Occipital lobe (tissue), 3 donors: ENCODE measurements at places on chromosomes 6 and 20. TPM values are rescaled to one million over a fixed set of nuclear protein-coding genes. Genes with fewer than 3 reads are reported as not detected.

GRCh38 chr20:38932457-38933120, 6.4 kb downstream of the FAM83D start:
- no peak for DNase-seq

DNA sequence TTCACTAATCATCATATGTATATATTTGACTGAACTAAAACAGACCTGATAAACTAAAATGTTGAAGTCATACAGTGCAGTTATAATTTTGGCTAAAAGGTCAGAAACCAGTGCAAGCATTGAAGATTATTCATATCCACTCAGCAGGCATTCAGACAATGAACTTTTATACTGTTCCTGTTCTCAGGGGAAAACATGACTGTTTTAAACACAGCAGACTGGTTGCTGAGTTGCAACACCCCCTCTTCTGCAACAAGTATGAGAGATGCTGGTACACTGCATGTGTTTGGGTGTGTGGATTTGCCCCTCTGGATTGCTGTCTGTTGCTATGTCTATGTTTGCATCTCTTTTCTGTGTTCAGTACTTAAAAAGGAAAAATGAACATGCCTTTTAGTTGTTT, 206.8 kb downstream of the EYA4 start:
- no peak for DNase-seq

DNA sequence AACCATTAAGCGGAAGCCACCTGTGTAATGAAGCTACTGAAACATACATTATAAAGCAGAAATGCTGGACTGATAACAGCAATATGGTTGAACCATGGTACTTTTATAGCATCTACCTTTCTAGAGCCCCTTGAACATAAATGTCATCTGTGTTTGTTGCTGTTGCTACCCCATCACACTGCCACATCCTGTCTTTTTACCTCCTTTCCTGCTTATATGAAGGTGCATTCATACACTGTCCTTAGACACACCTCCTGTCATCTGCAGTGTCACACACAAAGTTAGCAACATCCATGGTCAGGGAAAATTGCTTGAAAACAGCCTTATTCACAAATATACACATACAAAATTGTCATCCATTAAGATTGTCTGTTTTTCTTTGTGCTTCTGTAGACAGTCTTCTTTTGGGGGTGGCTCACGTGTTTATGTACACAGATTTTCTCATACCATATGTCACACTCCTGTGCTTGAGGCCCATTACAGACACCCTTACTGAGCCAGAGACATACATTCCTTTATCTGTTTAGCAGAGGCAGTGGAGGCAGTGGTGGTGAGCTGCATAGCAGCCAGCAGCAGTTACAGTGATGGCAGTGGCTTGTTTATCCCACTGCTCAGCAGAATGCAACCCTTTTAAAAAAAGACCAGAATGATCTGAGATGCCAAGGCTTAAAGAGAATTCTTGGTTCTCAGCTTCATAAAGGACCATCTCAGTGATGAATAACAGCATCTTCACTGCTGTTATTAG, 25.9 kb downstream of the C6orf62 start:
- no peak for DNase-seq

DNA sequence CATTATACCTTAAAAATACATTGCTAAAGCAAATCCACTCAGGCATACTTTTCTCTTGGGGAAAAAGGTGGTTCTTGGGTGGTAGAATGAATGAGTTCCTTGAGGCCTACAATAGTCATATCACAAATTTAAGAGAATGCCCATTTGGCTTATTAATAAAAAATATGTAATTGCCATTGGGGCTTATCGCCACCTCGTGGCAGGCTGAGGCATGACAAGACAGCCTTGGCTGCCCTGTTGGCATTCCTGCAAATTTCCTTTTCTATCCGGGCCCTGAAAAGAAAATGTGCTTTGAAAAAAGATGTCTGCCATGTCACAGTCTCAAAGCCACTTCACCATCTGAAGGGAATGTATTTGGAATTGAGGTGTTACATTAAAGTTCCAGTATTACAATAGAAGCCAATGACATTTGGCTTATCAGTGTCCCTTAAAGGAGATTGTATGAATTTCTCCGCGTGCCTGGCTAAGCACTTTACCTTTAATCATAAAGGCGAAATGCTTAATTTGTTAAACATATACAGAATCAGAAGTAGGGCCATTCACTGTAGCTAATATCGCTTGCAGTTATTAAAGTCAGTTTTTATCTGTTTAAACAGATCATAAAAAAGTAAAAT, 188.3 kb upstream of the ZFP64 start:
- DNase-seq: no peak

GRCh38 chr6:80134065-80134464, 27.6 kb downstream of the BCKDHB start:
- DNase-seq: no peak

DNA sequence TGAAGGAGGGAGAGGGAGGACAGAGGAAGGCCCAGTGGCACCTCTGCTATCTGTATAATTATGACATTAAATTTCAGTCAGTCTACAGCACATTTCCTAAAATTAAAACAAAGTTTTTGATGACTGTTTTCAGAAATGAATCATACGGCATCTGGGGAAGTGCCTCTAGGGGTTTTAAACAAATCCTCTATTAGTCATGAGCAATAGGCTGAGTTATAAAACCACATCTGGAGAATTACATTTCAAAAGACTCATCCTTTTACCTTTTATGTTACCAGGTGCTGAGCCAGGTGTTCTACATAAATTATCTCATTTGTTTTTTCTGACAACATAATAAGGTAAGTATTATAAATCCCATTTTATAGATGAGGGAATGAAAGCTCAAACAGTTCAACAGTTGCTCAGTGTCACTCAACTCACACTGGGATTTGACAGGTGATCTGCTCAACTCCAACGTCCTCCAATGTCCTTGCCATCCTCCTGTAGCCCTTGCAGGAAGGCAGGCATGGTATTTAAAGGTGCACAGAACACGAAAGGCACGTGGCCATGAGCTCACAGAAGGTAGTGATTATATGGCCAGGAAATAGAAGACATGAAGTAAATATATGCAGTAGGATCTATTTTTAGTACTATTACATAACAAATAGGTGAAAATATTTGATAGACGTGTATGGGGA, 184.2 kb upstream of the MAN1A1 start:
- no peak for DNase-seq

DNA sequence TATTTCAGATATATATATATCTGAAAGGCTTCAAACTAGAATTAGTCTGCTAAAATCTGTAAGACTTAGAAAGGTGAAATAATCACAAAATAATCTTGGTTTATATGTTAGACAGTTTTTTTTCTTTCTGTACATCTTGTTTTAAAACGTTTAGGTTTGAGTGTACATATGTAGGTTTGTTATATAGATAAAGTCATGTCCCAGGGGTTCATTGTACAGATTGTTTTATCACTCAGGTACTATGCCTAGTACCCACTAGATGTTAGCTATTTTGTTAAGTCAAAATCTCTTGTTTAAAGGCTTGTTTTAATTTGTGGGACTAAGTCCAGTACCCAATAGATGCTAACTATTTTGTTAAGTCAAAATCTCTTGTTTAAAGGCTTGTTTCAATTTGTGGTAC, 1339.0 kb upstream of the CITED2 start:
- no peak for DNase-seq

DNA sequence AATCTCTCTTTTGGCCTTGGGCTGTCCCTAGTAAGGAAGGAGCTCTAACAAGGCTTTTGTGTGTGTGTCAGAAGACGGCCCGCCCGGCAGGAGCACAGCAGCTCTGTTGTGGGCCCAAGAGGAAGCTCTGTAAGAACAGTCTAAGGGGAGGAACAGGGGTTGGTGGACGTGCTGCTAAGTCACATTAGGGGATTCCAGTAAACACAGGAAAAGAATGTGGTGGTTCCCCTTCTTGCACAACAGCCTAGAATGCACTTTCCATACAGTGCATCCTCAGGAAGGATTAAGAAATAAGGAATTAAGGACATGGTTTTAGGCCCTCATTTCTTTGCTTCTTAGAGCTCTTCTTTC, 114.5 kb downstream of the RNF144B start:
- no peak for DNase-seq

GRCh38 chr20:19808498-19808897, 50.4 kb downstream of the RIN2 start:
- DNase-seq: no peak

DNA sequence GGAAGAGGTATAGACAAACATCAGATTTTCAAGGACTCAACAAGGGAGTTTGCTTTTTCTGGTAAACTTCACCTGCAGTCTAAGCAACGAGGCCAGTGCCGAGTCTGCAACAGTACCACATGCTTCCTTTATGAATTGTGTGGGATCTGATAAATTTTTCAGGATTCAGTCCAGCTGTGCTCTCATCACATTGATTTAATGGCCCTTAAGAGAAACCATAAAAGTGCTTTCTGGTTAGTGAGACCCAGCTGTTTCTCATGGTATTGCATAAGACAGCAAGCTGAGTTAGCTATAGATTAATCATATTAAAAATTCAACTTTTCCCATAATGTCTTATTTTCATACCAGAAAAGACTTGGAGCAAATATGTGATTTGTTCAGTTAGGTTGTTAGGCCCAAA, 291.4 kb downstream of the CENPW start:
- DNase-seq: no peak

- DNase-seq: no peak
Observed at GRCh38 chr6:144893680-144894151, 608.6 kb downstream of the UTRN start.

DNA sequence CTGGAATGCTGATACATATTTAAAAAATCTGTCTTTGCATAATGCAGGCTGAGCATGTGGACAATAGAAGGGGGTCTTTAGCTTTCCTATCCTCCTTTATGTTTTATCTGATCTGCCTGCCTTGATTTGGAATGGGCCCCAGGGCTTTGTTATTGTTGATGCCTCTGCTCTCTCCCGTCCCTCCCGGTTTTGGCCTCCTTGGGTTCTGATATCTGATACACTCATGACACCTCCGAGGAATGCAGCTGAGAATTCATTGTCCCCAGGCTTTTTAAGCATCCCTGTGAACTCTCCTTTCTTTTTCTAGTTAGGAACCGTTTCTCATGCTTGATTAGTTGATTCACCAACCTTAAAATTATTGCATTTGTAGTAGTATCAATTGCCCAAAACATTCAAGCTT, 185.5 kb upstream of the RALGAPA2 start:
- no peak for DNase-seq

- peak; percentile 4 for DNase-seq
Observed at GRCh38 chr6:132456700-132457143, 55.4 kb upstream of the MOXD1 start.

DNA sequence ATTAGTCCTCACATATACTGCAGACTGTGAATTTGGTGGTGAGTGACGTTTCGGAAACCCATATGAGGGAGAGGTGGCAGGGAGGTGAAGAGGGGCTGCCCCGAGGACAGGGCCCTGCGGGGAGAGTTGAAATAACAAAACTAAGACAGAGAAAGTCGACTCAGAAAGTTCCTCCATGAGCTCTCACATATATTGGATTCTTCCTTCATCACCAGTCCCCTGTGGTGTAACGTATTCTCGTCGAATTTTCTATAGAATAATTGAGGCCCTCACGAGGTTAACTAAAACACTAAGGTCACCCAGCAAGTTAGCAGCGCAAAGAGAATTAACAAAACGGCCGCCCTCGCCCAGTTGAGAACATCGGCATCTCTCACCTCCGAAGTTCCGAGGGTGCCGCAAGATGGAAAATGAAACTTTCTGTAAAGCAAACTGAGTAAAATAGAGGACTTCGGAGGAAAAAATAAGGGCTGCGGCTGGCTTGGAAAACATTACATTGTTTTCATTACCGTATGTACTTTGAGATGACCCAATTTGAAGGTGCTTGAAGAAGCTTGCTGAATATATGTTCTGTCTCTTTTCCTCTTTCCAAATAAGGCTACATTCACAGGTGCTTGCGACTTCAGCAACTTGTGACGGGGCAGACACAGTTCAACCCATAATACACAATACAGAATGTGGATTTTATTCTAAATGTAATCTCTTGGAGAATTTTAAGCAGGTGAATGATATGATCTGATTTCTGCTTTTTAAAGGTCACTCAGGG, 490.9 kb upstream of the JARID2 start:
- DNase-seq: no peak

DNA sequence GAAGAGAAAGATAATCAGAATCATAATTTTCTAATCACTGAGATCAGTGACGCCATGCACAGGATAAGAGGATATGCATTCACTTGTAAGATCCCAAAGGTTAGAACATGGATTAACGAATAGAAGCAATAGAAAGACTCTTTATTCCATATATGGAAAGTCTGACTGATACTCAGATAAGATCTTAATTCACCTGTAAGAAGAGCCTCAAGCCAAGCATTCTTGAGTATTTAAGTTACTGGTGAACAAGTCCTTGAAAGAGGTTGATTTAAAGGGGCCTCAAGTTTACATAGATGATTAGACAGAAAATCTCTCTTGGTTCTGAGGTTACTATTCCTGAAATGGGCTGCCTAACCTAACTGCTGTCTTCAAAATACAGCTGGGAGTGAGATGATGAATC, 53.8 kb upstream of the MTRF1L start:
- no peak for DNase-seq

- DNase-seq: no peak
Observed at GRCh38 chr6:41093729-41094128, 21.0 kb downstream of the NFYA start.

- DNase-seq: no peak
Observed at GRCh38 chr20:62824476-62825332, 7.9 kb downstream of the COL9A3 start.

Gene MLN
- total RNA-seq: not detected

Gene TGM2
- 3.7 TPM for total RNA-seq

Gene CENPQ
- total RNA-seq: 5.6 TPM

Gene SYNCRIP
- 118 TPM for total RNA-seq

Gene CYP21A2
- total RNA-seq: not detected

Gene CTAGE9
- not detected for total RNA-seq
